Prostate gland (tissue), 2 donors: ENCODE measurements at places on chromosomes 16 and 17. TPM values are rescaled to one million over a fixed set of nuclear protein-coding genes. Genes with fewer than 3 reads are reported as not detected.

The STH gene
- total RNA-seq: not detected

The CD19 gene
- 0.46 TPM for total RNA-seq

The PIPOX gene
- total RNA-seq: 3.1 TPM

The RPS15A gene
- total RNA-seq: 836 TPM

The KCNAB3 gene
- total RNA-seq: 4.5 TPM

The ARL4D gene
- 4.8 TPM for total RNA-seq

The CNTNAP4 gene
- total RNA-seq: 0.05 TPM
